Urinary bladder (tissue), 4 donors: ENCODE measurements at places on chromosomes 12 and 14.

DNA sequence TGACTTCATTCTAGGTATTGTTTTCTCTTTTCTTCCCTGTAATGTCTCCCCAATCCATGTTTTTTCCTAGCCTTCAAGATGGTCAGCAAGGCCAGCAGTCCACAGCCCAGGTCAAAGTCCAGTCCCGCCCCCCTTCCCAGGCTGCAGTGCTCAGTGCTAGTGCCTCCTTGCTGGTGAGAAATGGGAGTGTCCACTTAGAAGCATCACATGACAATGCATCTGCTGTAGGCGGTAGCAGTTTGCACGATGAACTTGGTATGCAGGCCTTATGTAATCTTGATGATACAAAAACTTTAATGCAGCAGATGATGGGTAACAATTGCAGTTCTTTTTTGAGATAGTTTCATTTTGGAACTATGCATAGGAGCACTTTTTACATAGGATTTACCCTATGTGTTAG, 88.4 kb downstream of the PCNX1 start:
- no peak for DNase-seq

- DNase-seq = no peak
These were observed 133.3 kb downstream of the CHST11 start for GRCh38 chr12:104590022-104590421.

GRCh38 chr14:74548881-74549280, 55.3 kb downstream of the ISCA2 start:
- no peak for DNase-seq

DNA sequence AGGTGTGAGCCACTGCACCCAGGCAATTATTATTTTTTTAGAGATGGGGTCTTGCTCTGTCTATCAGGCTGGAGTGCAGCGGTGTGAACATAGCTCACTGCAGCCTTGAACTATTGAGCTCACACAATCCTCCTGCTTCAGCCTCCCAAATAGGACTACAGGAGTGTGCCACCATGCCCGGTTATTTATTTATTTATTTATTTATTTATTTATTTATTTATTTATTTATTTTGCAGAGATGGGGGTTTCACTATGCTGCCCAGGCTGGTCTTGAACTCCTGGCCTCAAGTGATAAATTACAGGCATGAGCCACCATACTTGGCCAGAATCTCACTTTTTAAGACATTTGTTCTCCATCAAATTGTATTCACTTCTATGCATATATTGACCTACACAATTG, 51.8 kb downstream of the SAV1 start:
- DNase-seq = no peak

DNA sequence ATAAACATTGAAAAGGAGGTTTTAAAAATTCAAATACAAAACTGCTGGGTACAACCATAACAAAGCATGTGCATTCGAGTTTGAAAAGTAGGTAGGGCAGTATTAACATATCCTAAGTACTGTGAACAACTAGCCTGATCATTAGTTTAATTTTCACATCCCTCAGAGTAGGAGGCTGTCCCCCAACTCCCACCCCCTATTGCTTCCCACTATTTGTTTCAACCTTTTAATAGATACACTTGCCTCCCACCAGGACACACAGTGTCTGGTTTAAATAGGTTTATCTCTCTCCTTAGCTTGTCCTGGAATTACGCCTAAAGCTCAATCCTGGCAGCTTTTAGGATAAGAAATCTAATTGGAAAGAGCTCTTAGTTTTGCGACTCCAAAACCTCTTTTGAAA, 2.1 kb downstream of the TAOK3 start:
- no peak for DNase-seq

- DNase-seq = no peak
These were observed 96.1 kb downstream of the KCNA5 start for GRCh38 chr12:5139751-5140150.

- DNase-seq = no peak
These were observed 44.3 kb downstream of the TMTC1 start for GRCh38 chr12:29739279-29739991.

DNA sequence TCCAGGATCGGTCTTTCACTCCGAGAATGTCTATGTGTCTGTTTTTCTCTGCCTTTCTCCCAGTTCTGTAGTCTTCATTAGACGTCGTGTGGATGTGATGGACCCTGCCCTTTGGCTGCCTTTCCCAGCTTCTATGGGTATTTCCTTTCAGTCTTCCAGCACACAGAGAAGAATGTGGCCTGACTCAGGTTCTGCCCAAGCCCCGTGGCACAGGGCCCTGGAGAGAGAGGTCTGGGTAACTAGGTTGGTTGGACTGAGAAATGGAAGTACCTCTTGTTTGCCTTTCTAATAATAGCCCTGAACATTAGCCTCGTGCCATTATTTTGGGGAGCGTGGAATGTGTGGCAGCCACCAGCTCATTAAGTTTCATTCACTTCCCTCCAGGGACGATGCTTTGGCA, 3.8 kb downstream of the FOXJ2 start:
- no peak for DNase-seq

- DNase-seq = no peak
These were observed 71.0 kb downstream of the TMTC2 start for GRCh38 chr12:82757656-82758055.

GRCh38 chr12:132429602-132429945, 60.4 kb upstream of the FBRSL1 start:
- no peak for DNase-seq
